ENCODE measurements at places on chromosomes 12 and 14.

DNA sequence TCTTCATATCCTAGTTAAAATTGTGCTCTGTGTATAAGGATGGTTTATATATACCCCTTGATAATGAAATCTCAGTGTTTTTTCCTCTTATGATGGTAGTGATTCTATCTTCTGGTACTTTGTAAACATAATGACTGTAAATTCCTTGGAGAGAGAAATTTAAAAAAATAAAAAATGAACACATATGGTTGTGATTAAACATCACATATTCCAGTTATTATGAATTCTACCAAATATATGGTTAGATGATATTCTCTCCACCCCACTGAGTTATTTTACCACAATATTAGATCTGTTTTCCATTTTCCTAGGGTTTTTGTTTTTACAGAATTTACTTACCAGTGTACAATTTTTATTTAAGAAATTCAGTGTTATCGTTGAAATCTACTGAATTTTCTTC, 481.9 kb upstream of the NOVA1 start:
- DNase-seq: no peak
- no peaks in the 10 kb centered on the region for H3K27me3 ChIP-seq
- no peak overlapping the region for H3K27ac ChIP-seq
- no peak overlapping the region for H3K4me3 ChIP-seq

GRCh38 chr12:20320552-20320951, 47.8 kb upstream of the PDE3A start:
- peak; percentile 31 for DNase-seq
- H3K27me3 ChIP-seq: no peaks in the 10 kb centered on the region
- H3K4me1 ChIP-seq: no peaks in the 10 kb centered on the region

- H3K4me1 ChIP-seq: no peaks in the 10 kb centered on the region
- H3K36me3 ChIP-seq: no peaks in the 10 kb centered on the region
- H3K4me3 ChIP-seq: no peak overlapping the region
- no peaks in the 10 kb centered on the region for H3K27me3 ChIP-seq
- no peak for DNase-seq
- H3K27ac ChIP-seq: no peak overlapping the region
Measured at GRCh38 chr14:96265383-96266095, 9.5 kb downstream of the BDKRB1 start.

- H3K27me3 ChIP-seq: no peaks in the 10 kb centered on the region
- DNase-seq: peak; percentile 81
- no peak overlapping the region for H3K27ac ChIP-seq
- no peak overlapping the region for H3K4me3 ChIP-seq
Measured at GRCh38 chr12:120283318-120283717, 8.4 kb downstream of the RNU4-2 start.

- DNase-seq: no peak
- H3K27ac ChIP-seq: no peak overlapping the region
- H3K4me3 ChIP-seq: no peak overlapping the region
- no peaks in the 10 kb centered on the region for H3K27me3 ChIP-seq
- no peaks in the 10 kb centered on the region for H3K4me1 ChIP-seq
- H3K36me3 ChIP-seq: no peaks in the 10 kb centered on the region
Measured at GRCh38 chr14:96267916-96268315, 11.9 kb downstream of the BDKRB1 start.

GRCh38 chr14:78633752-78634151, 463.6 kb downstream of the NRXN3 start:
- H3K36me3 ChIP-seq: no peaks in the 10 kb centered on the region
- DNase-seq: peak; percentile 57
- peak overlapping the region; percentile 93 for H3K27ac ChIP-seq
- no peaks in the 10 kb centered on the region for H3K27me3 ChIP-seq
- H3K4me1 ChIP-seq: no peaks in the 10 kb centered on the region

- no peak overlapping the region for H3K27ac ChIP-seq
- peak; percentile 84 for DNase-seq
- H3K4me1 ChIP-seq: peaks cover 3% of the 10 kb centered on the region
Measured at GRCh38 chr12:49974231-49974675, 1.5 kb downstream of the AQP6 start.

DNA sequence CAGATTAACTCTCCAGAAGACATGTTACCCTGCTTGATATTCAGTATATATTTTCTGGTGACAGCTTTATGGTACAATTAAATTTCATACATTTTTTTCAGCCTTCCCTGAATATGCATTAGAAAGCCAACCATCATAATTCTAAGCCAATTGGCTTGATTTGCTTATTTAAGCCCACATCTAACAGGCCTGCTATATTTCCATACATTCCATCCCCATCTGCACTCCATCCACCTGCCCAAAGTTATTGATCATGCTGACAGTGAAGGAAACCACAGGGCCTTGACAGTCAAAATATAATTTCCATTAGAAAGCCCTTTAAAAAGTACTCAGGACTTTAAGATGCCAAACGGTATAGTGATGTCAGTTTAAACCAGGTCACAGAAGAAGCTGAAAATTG, 164.3 kb downstream of the GXYLT1 start:
- no peak overlapping the region for H3K27ac ChIP-seq
- no peaks in the 10 kb centered on the region for H3K27me3 ChIP-seq
- no peaks in the 10 kb centered on the region for H3K4me1 ChIP-seq
- no peaks in the 10 kb centered on the region for H3K36me3 ChIP-seq
- no peak overlapping the region for H3K4me3 ChIP-seq

GRCh38 chr12:4145990-4146859, 127.3 kb upstream of the CCND2 start:
- no peaks in the 10 kb centered on the region for H3K36me3 ChIP-seq
- peaks cover 30% of the 10 kb centered on the region for H3K27me3 ChIP-seq
- DNase-seq: peak; percentile 41
- no peak overlapping the region for H3K4me3 ChIP-seq
- H3K27ac ChIP-seq: no peak overlapping the region

DNA sequence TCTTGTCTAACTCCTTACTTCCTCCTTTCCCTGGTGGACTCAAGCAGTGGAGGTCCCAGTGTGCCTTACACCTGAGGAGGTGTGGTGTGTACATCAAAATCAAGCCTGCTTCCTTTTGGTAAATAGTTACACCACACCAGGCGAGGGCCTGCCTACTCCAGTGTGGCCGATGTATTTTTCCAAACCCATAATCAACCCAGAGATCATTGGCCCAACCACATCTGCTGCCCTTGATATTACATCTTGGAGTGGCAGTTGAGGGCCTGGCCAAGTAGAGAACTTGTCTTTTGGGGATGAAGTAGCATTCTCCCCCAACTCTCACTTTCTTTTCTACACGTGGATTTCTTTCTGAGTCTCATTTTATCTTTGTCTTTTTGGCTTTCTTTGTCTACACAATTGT, 187.4 kb downstream of the EFCAB11 start:
- H3K4me3 ChIP-seq: no peak overlapping the region
- DNase-seq: no peak
- no peaks in the 10 kb centered on the region for H3K36me3 ChIP-seq
- no peaks in the 10 kb centered on the region for H3K4me1 ChIP-seq

DNA sequence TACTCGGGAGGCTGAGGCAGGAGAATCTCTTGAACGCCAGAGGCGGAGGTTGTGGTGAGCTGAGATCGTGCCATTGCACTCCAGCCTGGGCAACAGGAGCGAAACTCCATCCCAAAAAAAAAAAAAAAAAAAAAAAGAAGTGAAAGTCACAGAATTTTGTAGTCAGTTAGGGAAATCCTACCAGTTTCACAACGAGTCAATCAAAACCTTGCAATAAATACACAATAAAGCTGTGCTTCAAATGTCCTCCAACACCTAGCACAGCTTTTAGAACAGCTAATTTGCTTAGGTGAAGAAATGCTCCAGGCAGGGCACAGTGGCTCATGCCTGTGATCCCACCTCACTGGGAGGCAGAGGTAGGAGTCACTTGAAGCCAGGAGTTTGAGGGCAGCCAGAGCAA, 112.8 kb upstream of the ATF7IP start:
- DNase-seq: no peak
- H3K4me3 ChIP-seq: no peak overlapping the region
- no peaks in the 10 kb centered on the region for H3K36me3 ChIP-seq
- H3K27me3 ChIP-seq: no peaks in the 10 kb centered on the region
- H3K4me1 ChIP-seq: peaks cover 6% of the 10 kb centered on the region
- H3K27ac ChIP-seq: no peak overlapping the region

GRCh38 chr14:93789228-93790130, 1.2 kb upstream of the PRIMA1 start:
- no peak overlapping the region for H3K27ac ChIP-seq
- peaks cover 5% of the 10 kb centered on the region for H3K27me3 ChIP-seq
- DNase-seq: peak; percentile 85
- H3K4me3 ChIP-seq: peak overlapping the region; percentile 92
- peaks cover 14% of the 10 kb centered on the region for H3K4me1 ChIP-seq

- H3K36me3 ChIP-seq: no peaks in the 10 kb centered on the region
- no peak overlapping the region for H3K27ac ChIP-seq
- no peak overlapping the region for H3K4me3 ChIP-seq
- H3K4me1 ChIP-seq: no peaks in the 10 kb centered on the region
- no peak for DNase-seq
Measured at GRCh38 chr12:93243689-93244513, 133.8 kb upstream of the NUDT4 start.

- H3K4me1 ChIP-seq: peaks cover 9% of the 10 kb centered on the region
- no peaks in the 10 kb centered on the region for H3K27me3 ChIP-seq
- H3K4me3 ChIP-seq: no peak overlapping the region
Measured at GRCh38 chr12:113298861-113299545, 35.9 kb downstream of the SLC8B1 start.

Measured in endodermal cell (in vitro differentiated cells).